ENCODE measurements at places on chromosomes 6 and 20.

DNA sequence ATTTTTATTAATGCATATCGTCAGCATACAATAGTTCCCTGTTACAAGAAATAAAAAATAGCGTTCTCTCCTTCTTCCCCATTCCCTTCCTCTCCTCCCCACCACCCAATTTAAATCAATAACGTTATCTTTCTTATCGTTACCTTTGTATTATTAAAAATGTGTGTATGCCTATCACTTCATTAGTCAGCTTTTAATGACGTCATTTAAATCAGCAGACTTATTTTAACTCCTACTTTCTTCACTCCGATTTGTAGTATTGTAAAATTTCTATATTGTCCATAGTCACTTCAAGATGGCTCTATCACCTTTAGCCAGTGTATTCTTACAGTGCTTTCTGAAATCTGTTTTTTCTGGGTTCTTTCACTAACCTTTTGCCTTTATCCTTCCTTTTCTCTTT is 89.1 kb downstream of the MKKS start:
- no peak for DNase-seq

DNA sequence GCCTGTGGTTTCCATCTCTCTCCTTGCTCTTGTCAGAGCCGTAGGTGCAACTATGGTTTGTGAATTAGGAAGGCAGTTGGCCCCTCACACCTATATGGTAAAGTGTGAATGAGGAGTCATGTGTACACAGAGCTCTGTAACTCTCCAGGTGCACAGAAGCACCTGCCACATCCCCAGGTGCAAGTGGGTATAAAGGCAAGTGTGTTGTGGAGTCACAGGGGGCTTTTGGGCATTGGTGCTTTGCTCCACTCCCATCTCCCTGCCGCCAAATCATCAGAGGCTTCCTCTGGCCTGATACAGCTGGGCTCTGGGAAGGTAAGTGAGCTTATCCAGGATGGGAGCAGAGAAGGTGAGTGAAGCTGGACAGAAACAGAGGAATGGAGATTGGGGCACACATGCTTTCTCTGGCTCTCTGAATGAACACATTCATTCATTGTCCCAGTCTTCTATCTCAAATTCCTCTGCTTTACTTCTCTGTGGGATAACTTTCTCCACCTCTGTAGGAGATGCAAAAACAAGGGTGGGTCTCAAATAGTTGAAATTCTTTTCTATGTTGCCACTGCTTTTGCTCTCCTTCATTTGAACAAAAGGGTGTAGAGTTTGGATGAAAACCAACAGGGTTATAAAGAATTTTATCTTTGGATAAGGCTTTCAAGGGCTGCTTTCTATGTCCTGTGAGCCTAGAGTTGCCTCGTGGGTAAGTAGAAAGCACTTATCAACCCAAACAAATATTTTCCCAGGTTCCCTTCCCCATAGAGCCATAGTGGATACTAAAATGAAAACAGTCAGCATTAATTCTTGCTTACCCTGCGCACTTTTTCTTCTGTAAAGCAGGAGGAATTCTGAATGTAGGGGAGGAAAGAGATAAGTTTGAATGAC is 45.0 kb upstream of the RIPOR2 start:
- DNase-seq = no peak

- no peak for DNase-seq
Measured at GRCh38 chr6:16396497-16397319, 158.3 kb downstream of the GMPR start.

DNA sequence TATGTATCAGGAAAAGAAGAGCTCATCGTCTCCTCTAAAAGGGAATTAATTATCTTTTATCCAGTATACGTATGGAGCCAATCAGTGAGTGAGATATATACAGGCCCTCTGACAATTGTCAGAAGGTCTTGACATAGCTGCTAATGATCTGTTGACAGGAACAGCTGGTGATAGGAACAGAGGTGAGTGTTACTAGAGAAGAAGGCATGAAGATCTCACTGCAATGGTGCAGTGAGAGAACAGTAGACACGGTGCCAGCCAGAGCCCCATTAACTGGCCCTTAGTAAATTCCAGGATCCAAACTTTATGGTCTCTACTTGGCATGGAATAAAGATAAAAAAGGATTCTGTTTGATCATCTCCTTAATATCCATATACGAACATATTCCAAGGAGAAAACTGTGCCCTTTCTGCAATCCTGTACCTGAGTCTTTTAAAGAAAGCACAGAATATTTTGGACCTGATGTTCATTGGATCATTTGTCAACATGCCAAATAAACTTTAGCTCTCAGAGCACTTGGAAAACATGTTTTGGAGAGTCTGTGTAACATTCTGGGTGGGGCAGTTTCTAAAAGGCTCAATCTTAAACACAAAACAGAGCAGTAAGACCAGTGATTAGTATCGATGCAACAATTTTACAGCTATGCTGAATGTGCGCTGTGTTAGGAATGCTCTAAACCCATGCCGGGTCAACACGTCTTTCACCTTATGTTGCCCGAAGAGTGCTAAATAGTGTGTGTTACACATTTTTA is 135.8 kb upstream of the CITED2 start:
- no peak for DNase-seq

GRCh38 chr20:2909953-2910352 is 36.7 kb downstream of the PTPRA start:
- no peak for DNase-seq

- no peak for DNase-seq
Measured at GRCh38 chr6:16947375-16948015, 154.4 kb upstream of the STMND1 start.

GRCh38 chr6:69422475-69422874 is 374.3 kb downstream of the LMBRD1 start:
- DNase-seq = no peak

GRCh38 chr20:3674447-3674846 is 7.4 kb downstream of the ADAM33 start:
- no peak for DNase-seq

GRCh38 chr6:162618448-162619002 is 109.0 kb downstream of the PRKN start:
- no peak for DNase-seq

DNA sequence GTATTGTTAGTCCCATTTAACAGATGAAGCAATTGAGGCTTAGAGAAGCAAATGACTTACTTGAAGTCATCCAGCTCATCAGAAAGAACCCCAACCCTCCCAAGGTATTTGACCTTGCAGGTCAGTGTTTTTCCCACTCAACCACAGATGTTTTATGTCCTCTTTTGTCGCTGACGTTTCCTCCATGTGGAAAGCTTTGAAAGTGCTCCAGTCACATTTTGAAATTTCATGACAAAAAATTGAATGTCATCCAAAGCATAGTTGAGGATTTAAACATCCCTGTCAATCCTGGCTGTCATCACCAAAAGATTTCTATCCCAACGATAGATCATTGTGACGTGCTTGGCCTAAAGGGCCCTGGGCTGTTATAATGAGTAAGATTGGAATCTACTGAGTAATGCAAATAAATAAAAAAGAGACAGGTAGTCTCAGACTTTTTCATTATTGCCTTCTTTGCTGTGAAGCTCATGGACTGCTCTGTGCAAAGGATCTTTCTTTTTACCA is 102.7 kb downstream of the TSHZ2 start:
- DNase-seq = no peak

DNA sequence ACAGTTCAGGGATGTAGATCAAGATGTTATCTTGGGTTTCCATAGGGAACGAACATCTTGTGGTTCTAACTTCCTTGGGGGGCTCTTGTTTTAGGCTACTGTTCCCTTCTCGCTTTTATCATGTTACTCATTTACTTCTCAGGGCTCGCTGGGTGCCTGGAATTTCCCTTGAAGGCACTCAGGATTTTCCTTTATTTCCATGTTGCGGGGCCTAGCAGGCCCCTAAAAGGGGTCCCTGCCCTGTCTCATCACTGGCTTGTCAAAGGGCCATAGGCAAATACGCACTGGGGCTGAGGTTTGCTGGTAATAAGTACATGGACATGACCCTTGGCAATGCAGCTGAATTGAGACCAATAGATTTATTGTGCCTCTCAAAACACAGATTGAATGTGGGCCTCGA is 262.3 kb downstream of the CDH4 start:
- no peak for DNase-seq

DNA sequence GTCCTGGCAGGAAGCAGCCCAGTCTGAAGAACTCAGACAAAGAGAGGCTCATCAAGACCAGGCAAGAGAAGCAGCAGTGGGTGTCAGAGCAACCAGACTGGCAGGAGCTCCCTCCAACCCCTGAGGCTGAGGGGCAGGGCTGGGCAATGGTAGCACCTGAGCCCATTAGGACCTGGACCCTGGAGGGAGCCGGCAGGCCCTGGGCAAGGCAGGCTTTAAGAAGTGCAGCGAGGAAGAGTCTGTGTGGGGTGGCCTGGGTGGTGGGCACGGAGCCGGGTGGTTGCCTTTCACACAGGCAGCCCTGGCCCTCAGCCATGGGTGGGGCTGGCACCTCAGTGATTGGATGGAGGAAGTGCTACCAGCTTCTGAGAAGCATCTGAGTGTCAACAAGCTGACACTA is 33.1 kb upstream of the IRF4 start:
- no peak for DNase-seq

GRCh38 chr6:12485226-12485764 is 195.1 kb downstream of the EDN1 start:
- no peak for DNase-seq

- no peak for DNase-seq
Measured at GRCh38 chr20:2871661-2872458, 1.4 kb upstream of the PTPRA start.

DNA sequence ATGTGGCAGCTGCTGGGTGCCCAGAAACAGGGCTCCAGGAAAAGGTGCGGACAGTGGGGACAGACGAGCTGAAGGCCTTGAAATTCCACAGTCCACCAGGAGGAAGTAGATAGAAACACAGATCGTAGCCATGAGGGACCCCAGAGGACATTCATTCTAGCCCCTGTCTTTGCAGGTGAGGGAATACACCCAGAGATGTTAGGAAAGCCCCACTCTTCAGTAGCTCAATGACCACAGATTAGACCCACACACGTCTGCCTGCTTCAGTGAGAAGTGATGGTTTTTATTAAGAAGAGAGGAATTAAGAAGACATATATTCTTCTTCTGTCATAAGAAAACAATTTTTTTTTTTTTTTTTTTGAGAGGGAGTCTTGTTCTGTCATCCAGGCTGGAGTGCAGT is 123.0 kb downstream of the MAP3K7 start:
- no peak for DNase-seq

- no peak for DNase-seq
Measured at GRCh38 chr6:168097221-168097620, 18.2 kb upstream of the FRMD1 start.

- DNase-seq = no peak
Measured at GRCh38 chr20:34743039-34743438, 38.9 kb downstream of the TP53INP2 start.

DNA sequence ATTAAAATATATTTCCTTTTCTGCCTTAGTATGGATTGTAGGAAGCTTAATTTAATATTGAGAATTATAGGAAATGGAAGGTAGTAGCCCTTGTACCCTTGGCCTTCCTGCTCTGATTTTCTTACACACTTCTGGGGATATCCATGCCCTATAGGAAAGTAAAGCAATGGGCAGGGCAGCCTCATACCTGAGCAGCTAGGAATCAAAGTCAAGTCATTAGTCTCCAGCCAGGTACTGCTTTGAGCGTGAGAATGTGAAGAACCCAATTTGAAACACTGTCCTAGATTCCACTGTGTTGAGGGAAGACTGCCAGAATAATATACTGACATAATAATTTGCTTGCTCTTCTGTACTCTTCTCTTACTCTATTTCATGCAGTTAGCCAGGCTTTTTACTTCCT is 51.0 kb upstream of the L3MBTL3 start:
- no peak for DNase-seq

DNA sequence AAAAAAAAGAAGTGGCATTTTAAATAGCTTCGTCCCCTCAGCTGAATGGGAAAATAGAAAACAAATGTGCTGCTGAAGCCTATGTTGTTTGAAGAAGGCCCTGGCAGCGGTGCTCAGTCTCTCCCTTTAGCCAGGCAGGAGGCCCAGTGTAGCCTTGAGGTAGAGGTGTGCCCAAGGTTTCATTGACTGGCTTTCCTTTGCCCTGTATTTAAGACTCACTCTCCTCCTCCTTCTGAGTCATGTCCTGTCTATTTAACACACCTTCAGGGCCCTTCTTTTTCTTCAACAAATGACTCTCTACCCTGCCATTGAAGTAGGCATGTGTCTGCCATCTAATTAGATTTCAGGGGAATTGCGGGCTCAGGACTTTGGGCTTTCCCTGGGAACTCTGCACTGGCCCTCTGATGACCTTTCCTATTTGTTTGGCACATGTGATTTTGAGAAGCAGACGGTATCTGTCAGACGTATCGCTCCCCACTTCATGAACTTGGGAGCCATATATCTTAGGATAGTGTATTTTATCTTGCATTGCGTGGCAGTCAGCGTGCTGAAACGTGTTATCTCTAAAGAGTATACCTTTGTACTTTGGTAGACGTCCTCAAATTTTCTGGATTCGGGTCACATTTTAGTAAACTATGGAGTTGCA is 4.3 kb downstream of the TJAP1 start:
- no peak for DNase-seq

GRCh38 chr20:7843613-7844012 is 96.6 kb downstream of the HAO1 start:
- no peak for DNase-seq

GRCh38 chr6:107218142-107218541 is 102.8 kb upstream of the BEND3 start:
- no peak for DNase-seq

DNA sequence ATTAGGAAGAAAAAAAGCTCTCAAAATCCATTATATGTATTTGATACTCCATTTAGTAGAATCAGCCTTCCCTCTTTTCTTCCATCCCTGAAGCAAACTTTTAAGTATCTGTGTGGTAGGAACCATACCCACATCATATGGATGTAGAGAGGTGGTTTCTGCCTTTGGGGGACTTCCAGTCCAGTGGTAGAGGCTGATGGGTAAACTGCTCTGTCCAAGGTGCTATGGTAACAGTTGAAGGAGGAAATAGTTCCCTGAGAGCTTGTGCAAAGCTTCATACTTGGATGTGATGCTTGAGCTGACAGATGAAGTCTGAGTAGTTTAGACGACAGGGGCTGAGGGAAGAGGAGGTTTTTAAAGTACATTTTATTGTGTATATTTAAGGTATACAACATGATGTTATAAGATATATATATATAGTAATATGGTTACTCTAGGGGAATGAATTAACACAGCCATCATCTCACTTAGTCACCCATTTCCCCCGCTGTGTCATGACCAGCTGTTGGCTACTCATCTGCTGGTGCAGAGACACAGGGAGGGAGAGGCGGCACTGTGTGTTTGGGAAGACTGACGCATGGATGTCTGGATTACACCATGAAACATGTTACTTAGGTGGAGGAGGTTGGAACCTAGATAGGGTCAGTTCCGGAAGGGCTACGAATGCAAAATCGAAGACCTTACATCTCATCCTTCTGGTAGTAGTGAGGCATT is 185.2 kb downstream of the FARS2 start:
- no peak for DNase-seq

- DNase-seq = no peak
Measured at GRCh38 chr6:142543606-142544005, 241.8 kb downstream of the ADGRG6 start.

DNA sequence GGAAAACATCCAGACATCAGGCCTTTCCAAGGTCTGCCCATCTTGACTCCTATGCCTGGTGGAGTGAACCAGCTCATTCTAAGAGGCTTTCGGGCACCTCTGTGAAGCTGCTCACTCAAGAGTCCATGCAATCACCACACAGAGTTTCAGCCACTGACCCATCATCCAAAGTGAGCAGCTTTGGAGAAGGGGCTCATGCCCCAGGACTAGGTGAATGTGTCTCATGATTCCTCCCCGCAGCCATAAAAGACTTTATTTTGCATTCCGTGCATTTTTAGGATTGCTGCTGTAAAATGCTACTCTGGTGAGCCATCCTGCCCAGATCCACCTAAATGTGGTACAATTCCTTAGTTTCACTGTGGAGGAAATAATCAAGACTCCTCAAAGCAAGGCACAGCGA is 44.5 kb upstream of the EZR start:
- DNase-seq = no peak

GRCh38 chr6:11722805-11723631 is 55.6 kb downstream of the ADTRP start:
- no peak for DNase-seq
